ENCODE measurements at places on chromosomes 7 and 10. TPM values are rescaled to one million over a fixed set of nuclear protein-coding genes. Genes with fewer than 3 reads are reported as not detected.

Gene PDZD7
- total RNA-seq: 0.93 TPM

Gene KCNIP2
- 2.3 TPM for total RNA-seq

Gene VIPR2
- total RNA-seq: 1.7 TPM

Gene AKR1D1
- total RNA-seq: not detected

Gene NANOS1
- total RNA-seq: 0.59 TPM

Gene PDZD8
- 23.5 TPM for total RNA-seq

Gene ZNF239
- 2.5 TPM for total RNA-seq

Gene IGFBP3
- total RNA-seq: 0.72 TPM

Gene SKIDA1
- 0.02 TPM for total RNA-seq

Gene ZNF804B
- total RNA-seq: not detected

Gene FAM171A1
- total RNA-seq: 1.7 TPM

Gene STX1A
- 19.0 TPM for total RNA-seq

Gene ACTL6B
- total RNA-seq: not detected

Gene AKR1C8
- not detected for total RNA-seq

Gene STYXL1
- total RNA-seq: 33.6 TPM

Gene SPDYE1
- not detected for total RNA-seq

Gene NMT2
- 13.7 TPM for total RNA-seq

Gene NEUROG3
- not detected for total RNA-seq

Gene CTAGE6
- 1.5 TPM for total RNA-seq

Gene KCP
- total RNA-seq: 0.17 TPM

Gene LRCH4
- 86.0 TPM for total RNA-seq

Gene FAM53B
- total RNA-seq: 20.9 TPM

Gene AGR2
- total RNA-seq: not detected

Gene CAV1
- 0.17 TPM for total RNA-seq

Gene SPAM1
- not detected for total RNA-seq

Gene EEPD1
- 0.61 TPM for total RNA-seq

Gene DCLRE1C
- 21.0 TPM for total RNA-seq

Gene TACC2
- not detected for total RNA-seq

Gene ZNF425
- 0.44 TPM for total RNA-seq

Data from activated CD4-positive, alpha-beta T cell treated with anti-CD3 and anti-CD28 coated beads, Interleukin-2, amount 10 ng/mL, durations not matched to agents 24 days and 14 days (primary cell).